ENCODE measurements at places on chromosomes 2 and 18.

DNA sequence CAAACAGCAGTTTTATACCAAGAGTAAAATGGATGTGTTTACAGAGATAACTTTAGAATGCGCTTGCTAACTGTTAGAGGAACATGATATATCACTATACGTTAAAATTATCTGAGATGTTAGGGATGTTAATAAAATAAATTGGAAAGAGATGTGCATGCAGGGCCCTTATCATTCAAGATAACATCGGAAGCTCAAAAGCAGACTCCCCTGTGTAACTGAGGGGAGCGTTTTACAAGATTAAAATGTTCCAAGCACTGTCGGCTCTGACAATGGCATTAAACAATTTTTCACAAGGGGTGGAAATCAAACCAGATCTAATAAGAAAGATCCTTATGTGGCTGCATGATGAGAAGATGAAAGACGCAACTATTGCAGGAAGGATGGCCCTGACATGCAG lies 53.3 kb upstream of the DCC start:
- no peak for DNase-seq

DNA sequence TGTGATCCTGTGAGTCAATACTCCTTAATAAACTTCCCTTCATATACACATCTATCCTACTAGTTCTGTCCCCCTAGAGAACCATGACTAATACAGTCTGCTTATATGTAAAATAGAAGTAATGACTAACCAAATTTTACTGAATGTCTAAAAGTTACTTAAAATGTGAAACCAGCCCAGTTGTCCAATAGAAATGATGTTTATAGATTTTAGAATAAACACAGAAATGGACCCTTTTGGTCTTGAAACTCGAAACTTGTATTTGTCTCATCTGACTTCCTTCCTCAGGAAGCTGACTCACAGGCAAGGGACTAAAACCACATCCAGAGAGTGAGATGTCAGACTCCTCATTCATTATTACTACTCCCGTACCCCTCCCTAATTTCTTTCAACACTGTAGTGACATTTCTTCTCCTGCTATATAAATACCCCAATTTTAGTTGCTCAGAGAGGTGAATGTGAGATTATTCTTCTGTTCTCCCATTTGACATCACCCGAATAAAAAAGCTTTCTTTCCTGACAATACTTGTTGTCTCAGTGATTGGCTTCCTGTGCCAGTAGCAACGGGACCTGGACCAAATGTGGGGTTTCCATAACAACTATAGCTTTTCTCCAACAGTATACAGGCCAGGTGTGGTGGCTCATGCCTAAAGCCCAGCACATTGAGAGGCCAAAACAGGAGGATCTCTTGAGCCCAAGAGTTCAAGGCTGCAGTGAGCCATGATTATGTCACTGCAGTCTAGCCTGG lies 486.0 kb downstream of the ERBB4 start:
- no peak for DNase-seq

GRCh38 chr2:80830891-80831290 lies 526.3 kb upstream of the LRRTM1 start:
- no peak for DNase-seq

GRCh38 chr2:84807063-84807485 lies 73.8 kb downstream of the TRABD2A start:
- no peak for DNase-seq

DNA sequence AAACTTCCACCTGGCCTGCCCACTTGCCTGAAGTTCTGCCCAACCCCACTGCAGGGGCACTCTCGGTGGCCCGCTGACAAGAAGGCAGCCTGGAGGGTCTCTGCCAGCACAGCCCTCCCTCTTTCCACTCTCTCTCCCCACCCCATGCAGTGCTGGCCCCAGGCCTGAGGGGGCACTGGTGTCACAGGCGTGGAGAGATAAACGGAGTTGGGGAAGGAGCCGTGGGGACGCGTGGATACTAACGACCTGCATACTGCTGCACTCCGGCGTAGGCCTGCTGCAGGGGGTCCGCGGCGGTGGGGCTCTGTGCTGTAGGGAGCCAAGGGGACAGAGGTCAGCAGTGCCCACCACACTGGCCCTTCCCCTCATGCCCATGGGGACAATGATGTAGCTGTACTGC lies 299.3 kb downstream of the CELF4 start:
- DNase-seq = no peak

- no peak for DNase-seq
Observed at GRCh38 chr2:202577250-202578183, 57.3 kb upstream of the FAM117B start.

DNA sequence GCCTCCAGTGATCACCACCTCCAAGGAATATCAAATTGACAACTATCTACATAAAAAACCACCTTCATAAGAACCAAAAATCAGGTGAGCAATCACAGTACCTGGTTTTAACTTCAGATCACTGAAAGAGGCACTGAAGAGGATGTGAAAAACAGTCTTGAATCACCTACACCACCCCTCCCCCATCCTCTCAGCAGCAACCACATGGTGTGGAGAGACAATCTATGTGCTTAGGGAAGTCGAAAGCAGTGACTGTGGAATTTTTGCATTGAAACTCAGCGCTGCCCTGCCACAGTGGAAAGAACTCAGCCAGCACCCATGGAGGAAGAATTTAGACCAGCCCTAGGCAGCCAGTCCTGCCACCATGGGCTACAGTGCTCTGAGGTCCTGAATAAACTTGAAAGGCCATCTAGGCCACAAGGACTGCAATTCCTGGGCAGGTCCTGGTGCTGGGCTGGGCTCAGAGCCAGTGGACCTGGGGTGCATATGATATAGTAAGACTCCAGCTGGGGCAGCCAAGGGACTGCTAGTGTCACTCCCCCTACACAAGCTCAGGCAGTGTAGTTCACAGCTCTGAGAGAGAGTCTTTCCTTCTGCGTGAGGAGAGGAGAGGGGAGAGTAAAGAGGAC lies 75.6 kb downstream of the ATL2 start:
- no peak for DNase-seq

DNA sequence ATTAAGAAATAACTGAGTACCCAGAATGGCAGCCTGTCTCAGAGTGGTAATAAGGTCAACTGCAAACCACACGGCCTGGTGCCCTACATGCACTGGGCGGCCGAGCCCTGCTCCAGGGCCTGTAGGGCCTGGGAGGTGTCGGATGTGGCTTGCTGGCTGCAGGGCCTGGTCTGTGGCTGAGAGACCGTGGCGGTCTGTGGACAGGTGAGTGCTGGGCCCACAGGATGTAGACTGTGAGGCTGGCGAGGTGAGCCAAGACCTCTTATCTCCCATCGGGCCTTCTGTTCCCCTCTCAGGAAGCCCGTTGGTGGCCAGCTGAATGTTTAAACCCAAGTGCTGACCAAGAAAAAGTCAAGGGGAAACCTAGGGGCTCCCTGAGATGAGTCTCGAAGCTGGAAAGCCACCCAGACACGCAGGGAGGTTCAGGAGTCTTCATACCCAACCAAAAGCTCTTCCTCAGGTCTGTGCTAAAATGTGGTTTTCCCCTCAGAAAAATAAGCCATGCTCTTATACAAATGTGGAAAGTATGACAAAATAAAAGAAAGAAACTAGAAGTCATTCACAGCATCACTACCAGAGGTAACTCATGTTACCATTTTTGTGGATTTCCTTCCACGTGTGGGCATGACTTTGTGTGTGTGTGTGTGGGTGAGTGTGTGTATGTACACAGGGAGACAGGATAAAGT lies 47.7 kb upstream of the CTDP1 start:
- DNase-seq = no peak

DNA sequence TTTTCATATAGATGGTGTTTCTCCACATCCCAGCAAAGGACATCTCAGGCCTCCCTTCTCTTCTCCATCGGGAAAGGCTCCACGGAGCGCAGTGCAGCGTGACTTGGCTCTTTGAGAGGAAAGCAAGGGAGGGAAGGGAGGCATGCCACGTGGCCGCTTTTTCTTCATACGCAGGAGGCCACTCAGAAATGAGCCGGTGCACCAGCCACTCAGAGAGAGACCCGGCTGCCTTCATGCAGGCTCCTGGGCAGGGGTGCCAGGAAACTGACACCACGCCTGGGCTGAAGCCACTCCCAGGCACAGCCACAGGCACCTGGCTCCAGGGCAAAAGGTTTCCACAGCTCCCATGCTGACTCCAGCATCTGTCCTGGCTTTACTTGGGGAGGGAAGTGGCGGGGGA lies 11.1 kb upstream of the LOXHD1 start:
- DNase-seq = no peak

DNA sequence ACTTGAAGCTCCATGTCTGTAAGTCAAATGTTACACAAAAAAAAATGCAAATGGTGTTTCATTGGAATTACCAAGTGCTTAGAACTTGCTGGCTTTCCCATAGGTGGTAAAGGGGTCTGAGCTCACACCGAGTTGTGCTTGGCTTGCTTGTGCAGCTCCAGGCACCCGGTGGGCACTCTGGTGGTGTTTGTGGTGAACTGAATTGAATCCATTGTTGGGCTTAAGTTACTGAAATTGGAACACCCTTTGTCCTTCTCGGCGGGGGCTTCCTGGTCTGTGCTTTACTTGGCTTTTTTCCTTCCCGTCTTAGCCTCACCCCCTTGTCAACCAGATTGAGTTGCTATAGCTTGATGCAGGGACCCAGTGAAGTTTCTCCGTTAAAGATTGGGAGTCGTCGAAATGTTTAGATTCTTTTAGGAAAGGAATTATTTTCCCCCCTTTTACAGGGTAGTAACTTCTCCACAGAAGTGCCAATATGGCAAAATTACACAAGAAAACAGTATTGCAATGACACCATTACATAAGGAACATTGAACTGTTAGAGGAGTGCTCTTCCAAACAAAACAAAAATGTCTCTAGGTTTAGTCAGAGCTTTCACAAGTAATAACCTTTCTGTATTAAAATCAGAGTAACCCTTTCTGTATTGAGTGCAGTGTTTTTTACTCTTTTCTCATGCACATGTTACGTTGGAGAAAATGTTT lies 97.9 kb upstream of the IL1R2 start:
- no peak for DNase-seq

DNA sequence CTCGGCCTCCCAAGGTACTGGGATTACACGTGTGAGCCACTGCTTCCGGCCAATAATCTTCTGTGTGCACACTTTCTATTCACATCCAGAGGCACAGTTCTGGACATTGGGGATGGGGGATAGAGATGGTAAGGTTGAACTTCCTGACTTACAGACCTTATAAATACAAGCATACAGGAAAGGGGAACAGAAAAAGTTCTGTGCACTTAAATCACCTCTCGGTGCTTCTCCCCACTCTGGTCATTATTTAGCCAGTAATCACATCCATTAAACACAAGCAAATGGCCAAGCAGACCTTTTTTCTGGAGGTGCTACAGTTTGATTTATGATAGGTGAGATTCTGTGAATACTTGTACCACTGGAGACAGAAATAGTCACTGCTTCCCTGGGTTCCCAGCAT lies 110.6 kb downstream of the CRIM1 start:
- no peak for DNase-seq

- no peak for DNase-seq
Observed at GRCh38 chr2:132623096-132623839, 46.7 kb downstream of the LYPD1 start.

GRCh38 chr2:120735746-120736170 lies at the start of gene GLI2:
GLI2 (plus strand) TSS chr2:120735868; CDS start chr2:120797321, 61,453 bp downstream.
- peak; percentile 64 for DNase-seq

- DNase-seq = peak; percentile 32
Observed at GRCh38 chr2:101012054-101012705, 10.1 kb downstream of the RPL31 start.

DNA sequence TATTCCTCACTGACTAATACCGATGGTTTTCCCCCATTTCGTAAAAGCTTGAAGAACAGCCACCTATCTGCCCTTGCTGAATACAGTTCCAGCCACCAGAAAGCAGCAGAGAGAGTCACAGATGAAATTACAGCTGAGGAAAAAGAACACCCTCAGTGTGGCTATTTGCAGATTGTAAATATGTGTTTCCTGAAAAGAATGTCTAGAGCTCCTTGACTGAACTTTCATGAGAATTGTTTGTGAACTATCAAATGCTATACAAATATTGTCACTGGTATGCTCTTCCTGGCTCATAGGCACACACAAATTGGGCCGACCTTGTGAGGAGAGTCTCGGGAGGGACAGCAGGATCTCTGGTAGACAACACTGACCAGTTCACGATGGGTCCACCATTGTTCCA lies 58.1 kb upstream of the TTC39C start:
- DNase-seq = no peak

GRCh38 chr2:79721966-79722365 lies 209.1 kb downstream of the CTNNA2 start:
- DNase-seq = no peak

- DNase-seq = no peak
Observed at GRCh38 chr18:34995746-34996145, 45.5 kb upstream of the MAPRE2 start.

GRCh38 chr18:30248056-30248455 lies 794.5 kb downstream of the DSC3 start:
- DNase-seq = no peak

- DNase-seq = no peak
Observed at GRCh38 chr2:134352844-134353243, 99.0 kb downstream of the MGAT5 start.

- no peak for DNase-seq
Observed at GRCh38 chr18:47528343-47528742, 276.9 kb upstream of the SKOR2 start.

- no peak for DNase-seq
Observed at GRCh38 chr2:28801726-28802125, 8.9 kb upstream of the SPDYA start.

DNA sequence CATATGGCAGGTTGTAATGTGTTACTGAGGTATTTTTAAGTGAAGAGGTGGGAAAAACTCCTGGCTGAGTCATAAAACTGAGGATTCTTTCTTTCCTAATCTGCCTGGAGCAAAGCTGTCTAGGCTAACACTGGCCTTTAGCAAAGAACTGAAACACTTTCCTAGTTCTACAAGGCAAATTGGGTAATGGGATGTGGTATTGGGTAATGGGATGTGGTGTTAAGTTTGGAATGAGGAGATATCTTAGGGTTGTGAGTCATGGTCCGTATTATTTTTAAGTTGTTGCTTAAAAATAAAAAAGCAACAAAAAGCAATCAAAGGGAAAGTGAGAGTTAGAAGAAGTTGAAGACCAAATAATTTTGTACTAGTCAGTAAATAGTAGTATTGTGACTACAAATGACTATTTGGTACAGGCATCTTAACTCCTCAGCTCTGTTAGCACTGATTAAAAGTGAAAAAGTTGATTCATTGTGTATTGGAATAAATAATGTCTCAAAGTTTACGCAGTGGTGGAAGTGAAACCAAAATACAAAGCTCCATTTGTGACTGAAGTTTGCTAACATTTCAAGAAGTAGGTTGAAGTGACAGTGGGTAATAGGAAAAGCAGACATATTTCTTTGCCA lies 216.8 kb downstream of the CAMKMT start:
- no peak for DNase-seq

DNA sequence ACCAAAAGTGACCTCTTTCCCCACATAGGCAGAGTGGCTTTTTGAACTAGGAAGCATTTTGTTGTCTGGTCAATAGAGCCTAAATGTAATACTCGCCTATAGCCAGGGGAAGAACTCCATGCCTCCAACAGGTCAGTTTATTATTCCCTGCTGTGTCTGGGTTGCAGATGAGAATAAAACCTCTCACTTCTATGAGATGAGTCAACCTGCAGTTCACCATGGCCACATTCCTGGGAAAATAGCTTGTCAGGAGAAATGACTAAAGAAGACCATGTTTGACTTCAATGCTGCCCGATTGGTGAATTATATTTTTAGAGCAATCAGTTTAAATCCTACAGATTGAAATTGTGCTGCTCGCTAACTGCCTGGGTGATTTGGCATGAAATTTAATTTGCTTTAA lies 46.7 kb upstream of the LRRTM1 start:
- DNase-seq = no peak

- no peak for DNase-seq
Observed at GRCh38 chr2:224594840-224595239, 9.7 kb upstream of the CUL3 start.

All from activated CD8-positive, alpha-beta memory T cell treated with anti-CD3 and anti-CD28 coated beads for 24 hours (primary cell).